ENCODE measurements at places on chromosomes 16 and 17.

DNA sequence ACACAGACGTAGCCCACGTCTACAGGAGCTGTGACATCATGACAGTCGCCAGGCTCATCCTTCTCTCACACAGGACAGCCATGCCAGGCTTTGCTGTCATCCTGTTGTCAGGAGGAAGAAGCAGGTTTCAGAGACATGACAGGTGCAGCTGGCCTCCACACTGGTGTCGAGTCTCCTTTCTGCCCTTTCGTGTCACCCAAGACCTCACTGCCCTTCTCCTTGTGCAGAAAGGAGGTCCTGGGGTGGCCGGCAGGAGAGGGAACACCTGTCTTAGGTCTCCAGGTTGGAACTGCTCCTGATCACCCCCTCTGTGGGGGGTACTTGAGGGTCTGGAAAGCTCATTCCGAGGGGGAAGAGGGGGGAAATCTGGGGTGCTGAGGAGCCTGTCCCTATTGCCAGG, 41.6 kb upstream of the IRF8 start:
- no peak for DNase-seq

DNA sequence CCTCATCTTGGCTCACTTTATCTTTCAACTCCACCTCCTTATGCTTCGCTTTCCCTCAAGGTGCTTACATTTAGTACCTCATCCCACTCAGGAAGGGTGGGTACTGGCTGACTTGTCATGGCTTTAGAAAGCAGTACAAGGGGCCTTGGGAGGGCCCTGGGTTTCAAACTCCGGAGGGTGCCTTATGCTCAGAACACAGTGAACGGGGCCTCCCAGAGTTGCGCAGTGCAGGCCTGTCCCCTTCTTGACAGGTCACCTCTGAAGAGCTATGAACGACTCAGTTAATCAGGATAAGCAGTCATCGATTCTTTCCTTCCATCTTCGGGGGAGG, 6.0 kb downstream of the COG1 start:
- no peak for DNase-seq

DNA sequence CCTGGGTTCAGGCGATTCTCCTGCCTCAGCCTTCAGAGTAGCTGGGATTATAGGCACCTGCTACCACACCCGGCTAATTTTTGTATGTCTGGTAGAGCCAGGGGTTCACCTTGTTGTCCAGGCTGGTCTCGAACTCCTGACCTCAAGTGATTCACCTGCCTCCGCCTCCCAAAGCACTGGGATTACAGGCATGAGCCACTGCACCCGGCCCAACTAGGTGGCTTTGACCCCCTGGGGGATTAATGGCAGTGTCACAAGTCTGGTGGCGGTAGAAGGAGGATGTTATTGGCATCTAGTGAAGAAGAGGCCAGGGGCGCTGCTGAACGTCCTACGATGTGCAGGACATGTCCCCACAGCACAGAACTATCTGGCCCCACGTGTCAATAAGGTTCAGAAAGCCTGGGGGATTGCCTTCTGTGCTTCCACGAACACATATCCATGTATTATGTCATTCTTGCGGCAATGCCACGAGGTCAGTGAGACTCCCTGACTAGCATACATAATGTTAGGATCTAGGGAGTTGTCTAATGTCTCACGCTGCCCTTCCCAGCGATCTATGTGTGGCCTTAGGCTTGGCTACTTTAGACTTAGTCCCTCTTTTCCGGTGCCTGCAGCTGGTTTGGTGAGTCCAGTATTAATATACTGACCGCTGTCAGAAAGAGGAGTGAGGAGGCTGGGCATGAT, 75.8 kb downstream of the ABCC6 start:
- no peak for DNase-seq

DNA sequence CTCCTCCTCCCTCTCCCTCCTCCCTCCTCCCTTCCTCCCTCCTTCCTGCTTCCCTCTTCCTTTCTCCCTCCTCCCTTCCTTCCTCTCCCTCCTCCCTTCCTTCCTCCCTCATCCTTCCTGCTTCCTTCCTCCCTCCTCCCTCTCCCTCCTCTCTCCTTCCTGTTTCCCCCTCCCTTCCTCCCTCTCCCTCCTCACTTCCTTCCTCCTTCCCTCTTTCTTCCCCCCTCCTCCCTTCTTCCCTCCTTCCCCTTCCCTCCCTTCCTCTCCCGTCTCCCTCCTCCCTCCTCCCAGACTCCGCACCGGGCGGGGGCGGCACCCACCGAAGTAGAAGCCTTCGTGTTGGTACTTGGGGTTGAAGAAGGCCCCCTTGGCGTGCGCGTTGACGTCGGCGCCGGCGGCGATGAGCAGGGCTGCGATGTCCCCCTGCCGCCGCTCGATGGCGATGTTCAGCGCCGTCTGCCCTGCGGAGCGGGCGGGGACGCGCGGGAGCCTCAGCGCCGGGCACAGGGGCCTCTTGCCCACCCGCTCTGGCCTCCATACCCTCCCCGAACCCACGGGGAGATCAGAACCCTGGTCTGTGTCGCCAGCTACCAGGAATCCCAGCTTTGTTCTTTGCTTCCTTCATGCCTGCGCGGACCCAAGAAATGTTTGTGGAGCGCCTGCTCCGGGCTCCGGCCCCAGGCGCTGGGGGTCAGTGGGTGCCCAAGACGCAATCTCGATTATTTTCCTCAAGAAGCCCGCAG, 22.2 kb downstream of the TRPV3 start:
- peak; percentile 61 for DNase-seq

- DNase-seq, result no peak
Observed at GRCh38 chr16:26647870-26648269, 418.9 kb upstream of the C16orf82 start.

- no peak for DNase-seq
Observed at GRCh38 chr16:4410335-4411075, 5.9 kb downstream of the CORO7 start.

GRCh38 chr17:1904273-1905182, 74.7 kb downstream of the RPA1 start:
- DNase-seq, result no peak

- DNase-seq, result peak; percentile 65
Observed at GRCh38 chr17:19867329-19868078, at the start of gene ULK2. Gene ULK2, minus strand, starts transcription at chr17:19867936. Its CDS starts 519 bp downstream, at chr17:19867417.

- DNase-seq, result no peak
Observed at GRCh38 chr16:278863-279366, 1.5 kb upstream of the ARHGDIG start.

GRCh38 chr16:54657058-54657708, 273.5 kb upstream of the IRX5 start:
- no peak for DNase-seq

DNA sequence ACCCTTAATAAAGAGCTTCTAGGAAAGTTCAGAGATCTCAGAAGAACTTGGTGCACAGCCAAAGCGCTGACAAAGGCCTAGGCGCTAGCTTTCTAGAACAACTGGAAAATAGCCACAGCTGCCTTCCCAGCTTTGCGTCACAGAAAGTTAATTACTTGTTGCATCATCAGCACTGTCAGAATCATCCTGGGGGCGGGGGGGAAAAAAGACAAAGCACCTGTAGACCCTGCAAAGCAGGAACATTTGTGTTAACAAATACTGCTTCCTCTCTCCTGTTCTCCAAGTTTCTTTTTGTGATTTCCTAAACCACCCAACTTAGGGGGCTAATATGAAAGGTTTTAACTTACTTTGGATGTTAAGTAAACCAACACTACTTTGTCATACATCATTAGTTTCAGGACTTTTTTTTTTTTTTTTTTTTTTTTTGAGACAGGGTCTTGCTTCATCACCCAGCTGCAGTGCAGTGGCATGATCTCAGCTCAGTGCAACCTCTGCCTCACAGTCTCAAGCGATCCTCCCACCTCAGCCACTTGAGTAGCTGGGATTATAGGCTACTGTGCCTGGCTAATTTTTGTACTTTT, 4.8 kb upstream of the AARSD1 start:
- DNase-seq, result no peak

GRCh38 chr16:80993307-80993706, 13.4 kb downstream of the CMC2 start:
- DNase-seq, result no peak

- DNase-seq, result no peak
Observed at GRCh38 chr17:39081851-39082250, 69.6 kb downstream of the PLXDC1 start.

DNA sequence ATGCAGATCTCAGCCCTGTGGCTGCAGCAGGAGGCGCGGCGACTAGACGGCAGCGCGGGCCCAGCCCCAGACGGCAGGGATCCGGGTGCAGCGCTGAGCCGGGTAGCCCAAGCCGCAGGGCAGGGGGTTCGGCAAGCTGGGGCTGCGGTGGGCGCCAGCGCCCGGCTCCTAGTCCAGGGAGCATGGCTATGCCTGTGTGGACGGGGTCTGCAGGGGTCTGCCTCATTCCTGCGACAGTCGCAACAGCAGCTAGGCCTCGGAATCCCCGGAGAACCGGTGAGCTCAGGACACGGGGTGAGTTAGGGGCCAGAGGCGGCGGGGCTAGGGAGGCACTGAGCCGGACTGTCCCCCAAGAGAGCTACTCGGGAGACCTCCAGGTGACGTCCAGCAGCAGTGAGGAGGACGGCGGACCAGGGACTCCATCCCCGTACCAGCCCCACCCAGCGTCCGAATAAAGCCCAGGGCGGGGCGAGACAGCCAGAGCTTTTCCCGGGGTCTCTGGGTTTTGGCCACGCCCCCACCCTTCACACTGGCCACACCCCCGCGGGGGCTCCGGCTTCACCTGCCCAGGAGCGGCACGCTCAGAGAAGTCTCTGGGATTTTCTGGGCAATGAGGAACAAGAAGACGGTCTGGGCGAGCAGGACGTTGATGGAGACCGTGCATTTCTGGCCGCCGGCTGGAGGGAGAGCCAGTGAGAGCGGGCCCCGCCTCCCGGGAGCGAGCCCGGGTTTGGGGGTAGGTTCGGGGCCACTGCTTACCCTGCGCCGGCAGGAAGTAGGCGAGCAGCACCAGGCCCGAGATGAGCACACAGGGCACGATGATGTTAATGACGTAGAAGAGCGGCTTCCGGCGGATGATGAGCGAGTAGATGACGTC, 1.1 kb downstream of the C17orf107 start:
- DNase-seq, result no peak

DNA sequence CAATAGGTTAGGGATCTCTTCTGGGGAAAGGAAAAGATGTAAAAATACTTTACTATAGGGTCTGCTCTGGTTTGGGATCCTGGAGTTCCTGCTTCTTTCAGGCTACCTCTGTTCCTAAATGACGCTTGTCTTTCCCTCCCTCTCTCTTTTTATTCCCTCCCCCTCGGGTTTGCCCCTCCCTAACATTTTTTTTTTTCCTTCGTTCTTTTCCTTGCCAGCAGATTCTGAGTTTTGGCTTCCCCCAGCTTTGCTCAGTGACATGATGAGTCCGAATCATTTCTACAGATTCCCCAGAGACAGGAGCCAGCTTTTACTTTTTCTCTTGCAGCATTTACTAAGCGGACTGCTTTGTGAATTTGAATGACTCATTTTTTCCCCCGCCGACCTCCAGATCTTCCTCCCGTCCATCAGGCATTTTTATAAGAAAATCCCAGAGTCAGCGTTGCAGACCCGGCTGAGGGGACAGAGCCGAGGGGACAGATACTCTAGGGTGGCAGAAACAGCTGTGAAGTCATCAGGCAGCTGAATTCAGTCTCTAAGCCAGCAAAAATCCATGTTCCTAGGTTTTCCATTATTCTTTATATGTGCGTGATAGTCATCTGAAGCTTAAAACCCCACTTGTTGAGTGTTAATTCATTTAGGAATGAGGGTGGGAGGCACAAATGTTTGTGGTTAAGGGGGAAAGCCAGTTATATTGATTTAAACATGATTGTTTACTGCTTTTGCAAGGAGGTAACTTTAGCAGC, at the start of gene TMEM100:
Gene TMEM100 (minus strand): TSS at position 123 of the 746 bp plus-strand sequence. CDS start 1,794 bp downstream, outside the sequence.
- no peak for DNase-seq

DNA sequence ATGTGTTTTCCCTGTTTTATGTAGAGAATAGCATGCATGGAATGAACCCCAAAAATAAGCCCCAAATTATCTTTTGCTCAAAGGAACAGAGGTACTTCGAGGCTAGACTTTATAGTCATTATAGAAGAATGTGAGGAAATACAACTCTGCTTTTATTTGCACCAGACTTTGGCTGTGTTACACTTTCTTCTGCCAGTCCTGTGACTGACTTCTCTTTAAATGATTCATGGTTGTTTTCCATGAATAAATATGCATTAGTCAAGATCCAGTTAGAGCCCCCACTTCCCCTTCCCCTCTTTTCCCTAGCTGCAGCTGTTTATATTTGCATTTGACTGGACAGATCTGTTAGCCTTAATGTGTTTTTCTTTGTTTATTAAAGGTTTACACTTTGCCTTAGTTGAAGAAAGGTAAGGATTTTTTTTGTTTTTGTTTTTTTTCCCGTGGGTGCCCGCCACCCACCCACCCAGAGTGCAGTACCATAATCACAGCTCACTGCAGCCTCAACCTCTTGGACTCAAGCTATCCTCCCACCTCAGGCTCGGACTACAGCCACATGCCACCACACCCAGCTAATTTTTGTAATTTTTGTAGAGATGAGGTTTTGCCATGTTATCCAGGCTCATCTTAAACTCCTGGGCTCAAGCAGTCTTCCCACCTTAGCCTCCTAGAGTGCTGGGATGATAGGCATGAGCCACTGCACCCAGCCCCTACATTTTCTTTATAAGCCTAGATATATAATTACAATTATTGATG, 152.6 kb downstream of the CYB561 start:
- DNase-seq, result no peak

DNA sequence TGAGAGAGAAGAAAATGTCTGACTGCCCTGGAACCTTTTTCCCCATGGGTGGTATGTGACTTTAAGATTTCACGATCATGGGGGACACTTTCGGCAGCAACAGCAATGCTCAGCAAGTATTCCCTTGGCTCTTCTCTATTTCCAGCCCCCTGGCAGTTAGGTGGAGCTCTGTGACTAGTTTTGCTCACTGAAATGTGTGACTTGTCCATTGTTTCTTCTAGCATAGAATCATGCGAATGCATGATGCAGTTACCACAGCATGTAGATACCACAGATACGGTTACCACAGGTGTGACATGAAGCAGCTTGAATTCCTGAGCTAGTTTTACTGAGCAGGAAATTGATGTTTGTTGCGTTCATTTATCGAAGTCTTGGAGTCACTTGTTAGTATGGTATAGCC, 1034.5 kb upstream of the EEF2KMT start:
- DNase-seq, result no peak

DNA sequence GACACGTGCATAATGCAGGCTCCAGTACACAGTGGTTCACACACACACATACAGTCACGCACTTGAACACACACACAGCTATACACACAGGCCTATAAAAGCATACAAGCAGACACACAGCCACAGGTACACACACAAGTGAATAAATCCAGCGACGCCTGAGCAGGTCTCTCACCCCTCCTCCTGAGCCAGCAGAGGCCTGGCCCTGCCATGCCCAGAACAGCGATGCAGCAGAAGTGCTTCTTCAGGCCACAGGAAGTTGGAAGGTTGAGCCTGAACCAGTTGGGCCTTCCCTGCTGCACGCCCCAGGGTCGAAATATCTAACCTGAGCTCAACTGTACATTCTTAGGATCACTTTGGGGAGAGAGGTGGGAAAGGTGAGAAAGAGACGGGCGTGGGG, 7.3 kb upstream of the CD79B start:
- no peak for DNase-seq

GRCh38 chr16:20613481-20614185, 37.5 kb upstream of the ACSM2B start:
- no peak for DNase-seq

GRCh38 chr17:83180264-83180995, 101.0 kb downstream of the METRNL start:
- DNase-seq, result no peak
